Heart left ventricle (tissue), 16 donors: ENCODE measurements at places on chromosomes 12 and 14. TPM values are rescaled to one million over a fixed set of nuclear protein-coding genes. Genes with fewer than 3 reads are reported as not detected.

ERGIC2 gene
- 81.4 TPM for total RNA-seq

ADAMTS20 gene
- not detected for total RNA-seq

NTN4 gene
- total RNA-seq = 71.7 TPM

KCNK10 gene
- total RNA-seq = not detected

EXOC3L4 gene
- 0.21 TPM for total RNA-seq

SLC25A21 gene
- not detected for total RNA-seq

- H3K27ac ChIP-seq = no peak overlapping the region
- H3K36me3 ChIP-seq = no peaks in the 10 kb centered on the region
- H3K4me1 ChIP-seq = no peaks in the 10 kb centered on the region
- no peak for DNase-seq
These were observed 178.1 kb downstream of the BTG1 start for GRCh38 chr12:91967590-91967989.

GRCh38 chr12:114992443-114992842 lies 308.5 kb upstream of the TBX3 start:
- H3K36me3 ChIP-seq = no peaks in the 10 kb centered on the region
- DNase-seq = no peak
- H3K27me3 ChIP-seq = no peaks in the 10 kb centered on the region
- H3K4me3 ChIP-seq = no peak overlapping the region

GRCh38 chr12:75984577-75985182 lies 46.9 kb downstream of the PHLDA1 start:
- no peaks in the 10 kb centered on the region for H3K36me3 ChIP-seq
- DNase-seq = no peak
- H3K27ac ChIP-seq = no peak overlapping the region
- H3K27me3 ChIP-seq = no peaks in the 10 kb centered on the region
- H3K4me1 ChIP-seq = no peaks in the 10 kb centered on the region

- no peaks in the 10 kb centered on the region for H3K4me1 ChIP-seq
- H3K27me3 ChIP-seq = no peaks in the 10 kb centered on the region
- H3K27ac ChIP-seq = no peak overlapping the region
- peaks cover 8% of the 10 kb centered on the region for H3K36me3 ChIP-seq
- no peak overlapping the region for H3K4me3 ChIP-seq
These were observed 67.7 kb downstream of the NT5DC3 start for GRCh38 chr12:103773109-103773910.

DNA sequence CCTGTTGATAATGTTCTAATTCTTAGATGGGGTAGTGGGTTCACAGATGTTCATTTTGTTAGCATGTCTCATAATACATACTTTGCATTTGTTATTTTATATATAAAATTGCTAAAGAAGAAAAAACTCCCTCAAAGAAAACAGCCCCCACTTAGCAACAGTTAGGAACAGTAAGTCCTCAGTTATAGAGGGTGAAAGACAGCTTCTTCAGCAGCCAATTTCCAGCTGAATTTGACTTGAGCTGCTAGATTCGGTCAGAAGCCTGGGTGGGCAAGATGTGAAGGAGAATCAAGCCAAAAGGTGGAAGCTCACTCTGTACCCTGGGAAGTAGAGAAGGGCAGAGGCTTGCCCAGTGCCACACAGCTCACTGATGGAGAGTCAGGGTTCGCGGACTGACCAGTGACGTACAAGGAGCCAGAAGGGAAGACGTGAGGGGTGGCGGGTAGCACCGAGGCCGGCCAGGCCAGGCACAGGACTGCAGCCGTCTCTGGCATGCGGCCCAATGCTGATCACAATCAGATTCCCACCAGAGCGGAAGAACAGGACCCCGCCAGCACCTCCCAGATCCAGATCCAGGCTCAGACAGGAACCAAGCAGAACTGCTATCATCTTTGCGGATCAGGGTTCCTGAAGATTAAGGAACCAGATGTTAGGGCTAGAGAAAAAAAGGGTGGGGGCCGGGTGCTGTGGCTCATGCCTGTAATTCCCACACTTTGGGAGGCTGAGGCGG lies 30.4 kb upstream of the VWF start:
- H3K36me3 ChIP-seq = no peaks in the 10 kb centered on the region
- H3K27me3 ChIP-seq = no peaks in the 10 kb centered on the region
- peak overlapping the region; percentile 83 for H3K27ac ChIP-seq
- peaks cover 31% of the 10 kb centered on the region for H3K4me1 ChIP-seq

DNA sequence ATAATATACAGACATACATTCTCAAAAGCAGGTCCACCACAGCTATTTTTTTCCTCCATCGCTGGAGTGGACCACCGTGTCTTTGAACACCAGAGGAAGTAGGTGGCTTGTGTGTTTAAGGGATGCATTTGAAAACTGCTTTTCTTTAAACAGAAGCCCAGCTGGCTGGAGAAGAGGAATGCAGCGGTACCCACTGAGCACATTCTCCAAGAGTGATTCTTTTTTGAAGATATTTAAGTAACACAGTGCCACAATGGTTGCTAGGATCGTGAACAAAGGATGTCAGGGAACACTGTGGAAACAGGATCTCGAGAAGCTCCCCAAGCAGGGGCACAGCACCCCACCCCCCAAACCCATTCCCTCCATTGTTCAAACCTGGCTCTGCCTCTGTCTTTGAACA lies 286.6 kb upstream of the PWP1 start:
- no peaks in the 10 kb centered on the region for H3K27me3 ChIP-seq
- no peak overlapping the region for H3K4me3 ChIP-seq
- DNase-seq = no peak
- H3K4me1 ChIP-seq = no peaks in the 10 kb centered on the region

DNA sequence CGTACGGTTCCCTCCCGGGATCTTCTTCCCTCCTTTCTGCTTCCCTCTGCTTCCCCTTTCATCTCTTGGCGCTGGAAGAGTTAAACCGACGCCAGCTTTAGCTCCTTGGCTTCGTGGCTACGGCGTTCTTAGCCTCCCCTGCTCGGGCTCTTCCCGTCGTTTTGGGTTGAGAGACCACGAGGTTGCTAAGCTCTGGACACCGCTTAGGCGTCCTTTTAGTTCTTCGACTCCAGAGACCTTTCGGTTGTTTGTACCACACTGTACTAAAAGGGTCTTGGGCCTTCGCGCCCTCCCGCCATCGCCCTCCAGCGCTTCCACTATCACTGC lies 545 bp downstream of the CPSF2 start:
- no peak for DNase-seq
- H3K27ac ChIP-seq = peak overlapping the region; percentile 95
- H3K4me3 ChIP-seq = peak overlapping the region; percentile 97
- peaks cover 44% of the 10 kb centered on the region for H3K4me1 ChIP-seq
- no peaks in the 10 kb centered on the region for H3K27me3 ChIP-seq

DNA sequence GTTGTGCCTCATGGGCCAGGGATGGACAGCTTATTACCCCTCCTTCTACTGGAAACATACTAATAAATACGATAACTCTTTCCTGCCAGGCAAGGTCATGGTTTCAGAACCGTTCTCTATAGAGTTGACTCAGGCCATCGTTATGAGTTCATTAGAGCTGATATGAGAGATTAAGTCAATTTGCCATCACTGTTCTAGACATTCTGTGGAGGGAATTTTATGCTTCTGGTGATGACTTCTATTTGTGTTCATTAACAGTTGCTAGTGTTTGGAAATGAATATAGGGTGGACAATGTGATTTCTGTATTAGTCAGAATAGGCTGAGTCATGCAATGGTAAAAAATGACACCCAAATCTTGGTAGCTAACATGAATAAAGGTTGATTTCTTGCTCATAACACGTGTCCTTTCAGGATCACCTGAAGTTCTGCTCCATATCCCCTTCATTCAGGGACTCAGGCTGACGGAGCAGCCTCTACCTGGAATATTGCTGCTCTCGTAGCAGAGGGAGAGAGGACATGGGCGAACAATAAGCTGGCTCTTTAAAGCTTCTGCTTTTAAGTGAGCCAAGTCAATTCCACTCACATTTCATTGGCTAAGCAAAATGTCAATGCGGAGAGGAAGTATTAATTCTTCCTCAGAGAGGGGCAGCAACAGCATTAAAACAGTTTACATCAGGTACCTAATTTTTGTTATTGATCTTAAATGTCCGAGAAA lies 18.5 kb upstream of the TBPL2 start:
- DNase-seq = no peak
- H3K4me3 ChIP-seq = no peak overlapping the region
- H3K27me3 ChIP-seq = no peaks in the 10 kb centered on the region
- H3K4me1 ChIP-seq = peaks cover 11% of the 10 kb centered on the region

DNA sequence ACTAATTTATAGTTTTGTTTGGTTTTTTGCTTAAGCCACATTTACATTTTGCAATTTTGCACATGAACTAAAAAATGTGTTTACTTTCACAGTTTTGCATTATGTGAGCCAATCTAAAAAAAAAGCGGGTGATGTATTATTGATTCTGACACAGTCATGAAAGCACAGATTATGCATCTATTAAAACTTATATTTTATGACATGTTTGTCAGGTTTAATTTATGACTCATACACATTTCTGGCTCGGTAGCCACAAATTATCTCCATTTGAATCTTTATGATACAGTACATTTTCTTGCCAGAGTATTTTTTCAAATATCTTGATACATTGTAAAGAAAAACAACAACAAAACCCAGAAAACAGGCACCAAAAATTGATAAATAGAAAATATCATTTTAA lies 280.4 kb upstream of the GRIP1 start:
- H3K36me3 ChIP-seq = no peaks in the 10 kb centered on the region
- no peaks in the 10 kb centered on the region for H3K27me3 ChIP-seq
- H3K27ac ChIP-seq = no peak overlapping the region
- DNase-seq = no peak
- no peak overlapping the region for H3K4me3 ChIP-seq

DNA sequence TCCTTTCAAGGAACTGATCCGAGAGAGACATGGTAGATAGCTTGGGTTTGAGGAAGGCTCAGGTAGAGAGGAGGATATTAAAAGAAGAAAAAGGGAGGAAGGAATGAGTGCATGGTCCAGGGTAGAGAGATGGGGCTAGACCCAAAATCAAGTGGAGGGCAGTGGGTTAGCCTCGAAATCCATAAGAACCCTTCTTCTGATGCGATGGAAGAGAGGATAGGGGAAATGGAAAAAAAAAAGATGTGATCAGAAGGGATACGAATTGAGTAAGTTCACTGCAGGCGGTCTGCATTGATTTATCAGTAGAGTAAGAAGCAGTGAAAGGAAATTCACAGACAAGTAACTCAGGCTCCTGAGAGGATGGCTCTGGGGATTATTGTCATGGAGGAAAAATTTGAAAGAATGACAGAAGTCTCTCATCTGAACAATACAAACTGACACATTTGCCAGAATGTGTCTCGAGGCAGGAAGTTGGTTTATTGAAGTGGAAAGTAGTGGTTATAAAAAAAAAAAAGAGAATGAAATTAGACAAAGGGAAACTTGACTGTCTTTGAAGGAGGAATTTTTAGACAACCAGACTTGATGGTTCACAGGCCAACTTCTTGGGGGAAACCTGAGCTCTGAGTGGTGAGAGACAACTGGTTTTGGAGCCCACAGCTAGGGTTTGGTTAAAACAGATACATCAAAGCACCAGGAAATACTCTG lies 10.2 kb downstream of the PPFIBP1 start:
- H3K27me3 ChIP-seq = no peaks in the 10 kb centered on the region
- H3K27ac ChIP-seq = peak overlapping the region; percentile 25
- peaks cover 60% of the 10 kb centered on the region for H3K4me1 ChIP-seq

DNA sequence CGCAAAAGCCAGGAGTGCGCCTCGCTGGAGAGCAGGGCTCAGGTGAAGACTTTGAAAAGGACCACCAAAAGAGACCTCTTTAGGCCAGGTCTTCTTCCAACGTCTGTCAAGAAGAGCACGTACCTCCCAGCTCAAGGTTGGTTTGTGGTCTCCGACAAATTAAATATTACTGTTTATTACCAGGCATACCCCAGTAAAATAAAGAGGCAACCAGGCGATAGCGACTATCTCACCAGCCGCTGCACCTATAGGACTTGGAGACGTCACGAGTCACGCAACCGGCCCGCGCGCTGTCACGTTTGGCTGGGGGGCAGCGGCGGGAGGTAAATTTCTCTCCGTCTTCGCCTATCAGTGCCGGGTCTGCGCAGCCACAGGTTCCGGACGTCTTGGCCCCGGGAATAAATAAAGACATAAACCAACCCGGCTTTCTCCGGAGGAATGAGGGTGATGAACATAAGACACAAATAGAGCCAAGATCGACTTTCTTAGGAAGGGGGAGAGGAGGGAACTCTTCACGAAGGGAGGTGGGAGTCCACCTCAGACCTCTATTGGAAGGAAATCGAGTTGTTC lies 2.0 kb upstream of the TBX5 start:
- H3K4me3 ChIP-seq = peak overlapping the region; percentile 77
- H3K27ac ChIP-seq = peak overlapping the region; percentile 89
- H3K4me1 ChIP-seq = peaks cover 7% of the 10 kb centered on the region

GRCh38 chr14:92440345-92441003 lies 73.1 kb upstream of the RIN3 start:
- no peak overlapping the region for H3K4me3 ChIP-seq
- H3K27me3 ChIP-seq = no peaks in the 10 kb centered on the region
- H3K27ac ChIP-seq = no peak overlapping the region
- DNase-seq = no peak
- H3K4me1 ChIP-seq = no peaks in the 10 kb centered on the region

DNA sequence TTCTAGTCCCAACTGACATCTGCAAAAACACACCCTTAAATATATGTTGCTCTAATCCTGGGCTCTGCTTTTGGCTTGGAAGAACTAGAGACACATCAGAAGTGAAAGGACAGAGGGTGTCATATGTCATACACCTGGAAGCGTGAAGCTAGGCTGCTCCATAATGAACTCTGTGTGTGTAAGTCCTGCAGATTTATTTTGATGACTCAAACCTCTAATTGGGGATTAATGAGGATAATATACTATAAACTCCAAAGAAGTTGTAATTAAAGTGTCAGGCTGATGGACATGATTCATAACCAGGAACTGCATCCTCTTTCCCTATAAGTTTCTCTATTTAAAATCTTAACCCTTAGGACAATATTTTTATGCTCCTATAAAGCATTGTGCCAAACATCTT lies 4.4 kb upstream of the KCNK10 start:
- peaks cover 15% of the 10 kb centered on the region for H3K4me1 ChIP-seq
- H3K27ac ChIP-seq = no peak overlapping the region
- H3K4me3 ChIP-seq = no peak overlapping the region
- no peak for DNase-seq
- peaks cover 72% of the 10 kb centered on the region for H3K27me3 ChIP-seq

GRCh38 chr12:122884860-122885259 lies 11.1 kb downstream of the VPS37B start:
- no peak overlapping the region for H3K4me3 ChIP-seq
- peaks cover 75% of the 10 kb centered on the region for H3K4me1 ChIP-seq
- no peak for DNase-seq
- H3K27me3 ChIP-seq = no peaks in the 10 kb centered on the region
- no peaks in the 10 kb centered on the region for H3K36me3 ChIP-seq

DNA sequence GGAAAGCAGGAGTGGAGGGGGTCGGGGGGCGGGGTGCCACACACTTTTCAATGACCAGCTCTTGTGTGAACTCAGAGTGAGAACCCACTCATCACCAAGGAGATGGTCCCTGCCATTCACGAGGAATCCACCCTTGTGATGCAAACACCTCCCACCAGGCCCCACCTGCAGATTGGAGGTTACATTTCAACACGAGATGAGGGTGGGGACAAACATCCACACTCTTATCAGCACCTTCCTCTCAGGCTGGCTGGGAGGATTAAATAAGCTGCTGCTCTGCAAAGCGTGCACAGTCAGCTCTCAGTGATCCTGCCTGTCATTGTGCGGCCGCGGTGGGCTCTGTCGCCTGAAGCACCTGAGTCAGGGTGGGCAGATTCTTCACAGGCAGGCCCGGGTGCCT lies 39.7 kb downstream of the AACS start:
- no peaks in the 10 kb centered on the region for H3K36me3 ChIP-seq
- no peak for DNase-seq
- no peaks in the 10 kb centered on the region for H3K4me1 ChIP-seq
- no peaks in the 10 kb centered on the region for H3K27me3 ChIP-seq

- H3K27ac ChIP-seq = no peak overlapping the region
- H3K36me3 ChIP-seq = no peaks in the 10 kb centered on the region
These were observed 6.5 kb upstream of the WASHC4 start for GRCh38 chr12:105100998-105101397.
